ENCODE measurements at places on chromosomes 13 and 19.

DNA sequence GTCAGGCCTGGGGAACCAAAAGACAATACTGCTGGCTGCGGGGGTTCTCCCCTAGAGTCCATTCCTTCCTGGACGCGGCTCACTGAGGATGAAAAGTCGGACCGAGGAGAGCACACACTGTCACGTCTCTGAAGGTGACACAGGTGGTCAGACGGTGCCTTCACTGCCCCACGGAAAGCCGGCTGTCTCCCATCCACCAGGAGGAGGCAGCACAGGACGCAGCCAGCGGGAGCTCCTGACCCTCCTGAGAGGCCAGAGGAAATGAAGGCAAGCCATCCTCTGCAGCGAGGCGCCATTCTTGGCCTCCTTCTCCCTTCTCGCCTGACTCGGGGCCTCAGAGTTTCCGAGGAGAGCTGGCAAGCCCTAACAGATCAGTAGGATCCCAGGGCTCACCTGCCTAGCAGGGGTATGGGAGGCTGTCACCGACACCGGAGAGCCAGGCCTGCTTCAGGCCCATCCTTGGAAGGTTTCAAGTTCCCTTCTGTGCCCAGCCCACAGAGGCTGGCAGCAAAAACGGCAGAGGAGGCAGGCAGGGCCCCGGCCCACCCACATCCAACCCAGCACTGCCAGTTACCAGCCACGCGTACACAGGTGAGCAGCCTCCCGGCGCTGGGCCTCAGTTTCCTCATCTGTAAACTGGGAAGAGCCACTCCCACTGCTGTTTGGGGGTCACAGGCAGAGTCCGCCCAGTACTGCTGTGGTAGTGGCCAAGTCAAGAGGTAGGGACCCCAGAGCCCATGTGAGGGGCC is 4.5 kb downstream of the REXO1 start:
- DNase-seq = no peak

GRCh38 chr13:39159393-39159792 is 121.1 kb downstream of the NHLRC3 start:
- DNase-seq = peak; percentile 92

GRCh38 chr19:19062454-19063182 is 1.2 kb upstream of the SLC25A42 start:
- DNase-seq = no peak

- DNase-seq = peak; percentile 46
These were observed 647.1 kb upstream of the SLITRK6 start for GRCh38 chr13:86446311-86446710.

DNA sequence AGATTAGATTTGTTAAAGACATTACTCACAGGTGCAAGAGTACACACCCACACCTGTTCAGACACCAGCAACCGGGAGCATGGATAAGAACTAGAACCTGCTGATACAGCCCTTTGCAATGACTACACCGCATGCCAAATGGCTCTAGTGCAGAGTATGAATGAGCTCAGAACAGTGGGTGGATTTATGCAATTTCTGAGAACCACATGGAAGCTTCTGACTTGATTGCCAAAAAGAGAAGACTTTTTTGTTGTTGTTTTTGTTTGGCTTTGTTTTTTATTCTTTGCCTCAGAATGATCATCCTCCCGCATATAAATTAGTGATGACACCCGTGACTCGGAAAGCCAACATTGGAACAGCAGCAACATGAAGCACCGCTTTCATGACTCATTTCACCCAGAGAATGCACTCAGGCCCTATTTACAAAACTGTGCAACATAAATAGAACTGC is 77.4 kb upstream of the LRCH1 start:
- DNase-seq = no peak

GRCh38 chr13:91313103-91313502 is 34.4 kb upstream of the MIR17HG start:
- DNase-seq = peak; percentile 62

- peak; percentile 32 for DNase-seq
These were observed 4.5 kb downstream of the FGF9 start for GRCh38 chr13:21675095-21675991.

- DNase-seq = no peak
These were observed 3.7 kb upstream of the ARHGEF7 start for GRCh38 chr13:111111376-111111937.

DNA sequence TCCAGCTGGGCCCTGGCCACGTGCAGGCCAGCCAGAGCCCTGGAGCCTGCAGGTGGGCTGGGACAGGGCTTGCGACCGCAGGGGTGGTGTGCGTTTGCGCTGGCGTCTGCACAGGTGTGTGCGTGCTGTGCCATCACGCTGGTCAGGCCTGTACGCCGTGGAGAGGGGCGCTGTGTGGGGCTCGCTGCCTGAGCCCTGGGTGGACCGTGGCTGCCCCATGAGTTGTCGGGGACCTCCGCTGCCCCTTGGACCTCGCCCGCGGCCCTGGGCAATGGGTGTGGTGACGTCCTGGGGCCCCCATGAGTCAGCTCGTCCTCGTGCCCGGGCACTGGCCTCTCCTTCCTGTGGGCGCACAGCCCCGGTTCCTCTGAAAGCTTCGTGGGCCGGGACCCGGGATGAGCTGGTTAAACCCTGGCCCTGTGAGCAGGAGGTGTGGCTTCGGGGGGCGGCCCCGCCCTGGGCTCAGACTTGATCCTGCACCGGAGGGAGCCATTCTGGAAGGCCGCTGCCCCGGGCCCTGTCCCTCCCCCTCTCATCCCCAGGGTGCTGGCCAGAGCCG is 6.8 kb downstream of the CSNK1G2 start:
- no peak for DNase-seq

- DNase-seq = no peak
These were observed 10.9 kb upstream of the GAS6 start for GRCh38 chr13:113874579-113875428.

DNA sequence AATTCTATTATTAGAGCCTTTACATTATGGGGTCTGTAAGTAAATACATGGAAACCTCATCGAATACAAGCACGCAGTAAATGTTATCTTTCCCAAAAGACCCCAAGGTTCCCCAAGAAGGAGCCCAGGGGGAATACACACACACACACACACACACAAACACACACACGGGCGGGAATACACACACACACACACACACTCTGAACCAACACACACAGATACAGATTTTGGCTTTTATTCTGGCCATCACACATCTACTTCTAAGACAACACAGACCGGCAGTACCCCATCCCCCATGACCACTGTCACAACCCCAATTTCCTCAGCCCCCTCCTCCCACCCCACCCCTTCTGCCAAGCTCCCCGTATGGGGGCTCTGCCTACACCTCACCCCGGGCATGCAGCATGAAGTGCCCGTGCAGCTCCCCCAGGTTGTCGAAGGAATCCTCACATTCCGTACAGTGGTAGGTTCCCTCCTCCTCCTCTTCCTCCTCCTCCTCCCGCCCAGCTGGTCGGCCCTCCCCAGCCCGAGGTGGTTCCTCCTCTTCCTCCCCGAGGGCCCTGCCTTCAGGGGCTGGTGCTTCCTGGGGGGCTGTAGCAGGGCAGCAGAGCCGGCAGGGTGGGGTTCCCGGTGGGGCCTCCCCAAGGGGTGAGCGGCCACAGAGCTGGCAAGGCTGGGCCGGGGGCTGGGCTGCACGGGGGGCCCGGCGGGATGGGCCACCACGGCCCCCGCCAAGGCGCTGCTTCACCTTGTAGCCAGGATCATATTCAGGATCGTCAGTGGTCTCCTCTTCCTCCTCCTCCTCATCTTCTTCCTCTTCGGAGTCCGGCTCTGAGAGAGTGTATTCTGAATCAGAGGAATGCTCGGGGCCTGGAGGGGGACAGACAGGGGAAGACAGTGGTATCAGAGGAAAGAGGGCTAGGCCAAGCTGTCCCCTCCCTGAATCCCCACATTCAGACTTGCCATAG is 4.4 kb upstream of the SRRM5 start:
- no peak for DNase-seq

GRCh38 chr19:46624958-46625661 is at the start of gene PTGIR:
TSS of gene PTGIR (minus strand) at chr19:46625089. CDS start at chr19:46624225, 864 bp downstream.
- DNase-seq = peak; percentile 20

DNA sequence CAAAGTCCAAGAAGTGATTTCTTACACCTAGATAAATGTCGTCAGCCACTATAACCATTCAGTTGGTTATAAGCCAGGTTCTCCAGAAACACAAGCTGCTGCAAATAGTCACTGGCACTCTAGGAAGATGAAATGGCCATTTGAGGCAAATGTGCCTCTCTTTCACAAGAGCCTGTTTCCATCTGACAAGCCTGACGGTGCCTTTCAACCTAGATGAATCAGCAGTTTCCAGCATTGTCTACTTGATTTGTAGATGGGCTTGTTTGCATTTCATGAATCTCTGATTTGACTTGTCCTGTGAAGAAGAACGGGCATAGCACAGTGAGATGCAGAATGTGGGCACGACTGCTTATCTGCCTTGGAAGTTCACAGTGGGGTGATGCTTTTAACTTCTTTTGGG is 327.2 kb downstream of the LMO7 start:
- no peak for DNase-seq

- peak; percentile 51 for DNase-seq
These were observed 95.2 kb downstream of the USP12 start for GRCh38 chr13:27076421-27076820.

GRCh38 chr19:57570707-57571106 is 8.0 kb downstream of the ZNF416 start:
- no peak for DNase-seq

DNA sequence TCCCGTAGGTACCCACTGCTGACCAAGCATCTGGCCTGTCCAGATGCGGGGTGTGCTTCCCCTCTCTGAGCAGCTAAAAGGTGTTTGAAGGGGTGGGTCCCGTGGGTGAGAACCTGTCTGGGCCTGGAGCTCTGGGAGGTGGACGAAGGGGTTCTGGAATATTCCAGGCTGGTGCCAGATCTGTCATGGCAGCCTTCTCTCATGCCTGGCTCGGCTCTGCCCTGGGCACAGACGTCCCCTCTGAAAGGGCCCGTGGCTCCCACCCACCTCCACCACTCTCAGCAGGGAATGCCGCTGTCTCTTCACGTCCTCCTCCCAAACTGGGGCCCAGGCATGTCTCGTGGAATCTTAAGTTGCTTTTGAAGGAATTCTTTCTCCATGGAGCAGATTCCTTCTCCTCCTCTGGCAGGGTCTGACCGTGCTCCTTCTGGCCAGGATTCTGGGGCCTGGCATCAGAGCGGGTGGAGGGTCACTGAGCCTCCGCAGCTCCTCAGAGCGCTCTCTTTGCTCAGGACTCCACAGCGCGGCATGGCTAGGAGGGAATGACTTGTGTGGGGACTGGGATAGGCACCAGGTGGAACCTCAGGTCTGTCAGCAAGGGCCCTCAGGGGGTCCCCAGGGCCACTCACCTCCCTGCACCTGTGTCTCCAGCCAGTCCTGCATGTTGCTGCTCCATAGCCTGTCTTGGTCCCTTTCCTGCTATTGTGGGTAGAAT is 5.9 kb upstream of the MCF2L start:
- no peak for DNase-seq

GRCh38 chr19:56170261-56170660 is 5.5 kb upstream of the GALP start:
- no peak for DNase-seq

- DNase-seq = no peak
These were observed 546.4 kb upstream of the SLITRK5 start for GRCh38 chr13:87124785-87125074.

GRCh38 chr13:60690604-60691003 is 293.6 kb downstream of the TDRD3 start:
- no peak for DNase-seq

GRCh38 chr19:3411636-3412035 is 45.3 kb downstream of the NFIC start:
- no peak for DNase-seq

- DNase-seq = no peak
These were observed 6.7 kb downstream of the MED26 start for GRCh38 chr19:16621165-16621800.

DNA sequence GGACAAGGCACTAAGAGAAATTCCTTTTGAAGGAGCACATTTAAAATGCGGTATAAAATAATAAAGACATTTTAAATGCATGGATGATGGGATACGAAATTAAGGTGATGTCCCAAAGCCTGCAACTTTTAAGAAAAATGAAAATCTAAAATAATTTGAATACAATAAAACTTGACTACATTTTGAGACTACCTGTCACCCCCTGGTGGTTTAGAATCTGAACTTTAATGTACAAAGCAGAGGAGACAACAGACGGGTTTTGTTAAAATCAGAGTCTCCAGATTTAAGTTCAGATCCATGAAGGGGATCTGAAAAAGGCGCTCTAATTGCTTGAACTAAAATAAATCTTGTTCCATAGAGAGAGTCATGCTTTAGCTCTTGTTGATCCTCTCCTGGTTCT is 1129.3 kb upstream of the PCDH20 start:
- DNase-seq = no peak

- DNase-seq = no peak
These were observed 32.9 kb downstream of the CCDC122 start for GRCh38 chr13:43846496-43847158.

GRCh38 chr19:41720103-41720502 is 11.7 kb downstream of the CEACAM5 start:
- no peak for DNase-seq

GRCh38 chr19:3682741-3683404 is 17.4 kb downstream of the PIP5K1C start:
- DNase-seq = no peak

- DNase-seq = no peak
These were observed 1657.5 kb downstream of the SLITRK1 start for GRCh38 chr13:82224806-82225205.

DNA sequence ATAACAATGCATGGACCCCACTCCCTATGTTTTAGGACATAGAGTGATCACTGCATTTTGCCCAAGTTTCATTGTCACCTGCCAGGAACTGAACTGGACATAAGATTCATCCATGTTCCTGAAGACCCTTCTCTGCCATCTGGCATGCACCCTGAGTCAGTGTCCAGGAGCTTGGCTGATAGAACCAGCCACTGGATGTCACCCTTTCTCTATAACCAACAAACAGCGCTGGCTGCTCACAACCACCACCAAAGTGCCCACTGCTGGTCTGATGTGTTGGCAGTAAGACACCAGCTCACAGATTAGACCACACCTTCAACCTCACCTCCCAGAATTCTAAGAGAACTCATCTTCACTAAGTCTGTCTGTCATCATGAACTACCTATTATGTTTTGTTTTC is 333.4 kb downstream of the ITGBL1 start:
- peak; percentile 81 for DNase-seq

- no peak for DNase-seq
These were observed 464.6 kb downstream of the MYO16 start for GRCh38 chr13:109093998-109094397.

DNA sequence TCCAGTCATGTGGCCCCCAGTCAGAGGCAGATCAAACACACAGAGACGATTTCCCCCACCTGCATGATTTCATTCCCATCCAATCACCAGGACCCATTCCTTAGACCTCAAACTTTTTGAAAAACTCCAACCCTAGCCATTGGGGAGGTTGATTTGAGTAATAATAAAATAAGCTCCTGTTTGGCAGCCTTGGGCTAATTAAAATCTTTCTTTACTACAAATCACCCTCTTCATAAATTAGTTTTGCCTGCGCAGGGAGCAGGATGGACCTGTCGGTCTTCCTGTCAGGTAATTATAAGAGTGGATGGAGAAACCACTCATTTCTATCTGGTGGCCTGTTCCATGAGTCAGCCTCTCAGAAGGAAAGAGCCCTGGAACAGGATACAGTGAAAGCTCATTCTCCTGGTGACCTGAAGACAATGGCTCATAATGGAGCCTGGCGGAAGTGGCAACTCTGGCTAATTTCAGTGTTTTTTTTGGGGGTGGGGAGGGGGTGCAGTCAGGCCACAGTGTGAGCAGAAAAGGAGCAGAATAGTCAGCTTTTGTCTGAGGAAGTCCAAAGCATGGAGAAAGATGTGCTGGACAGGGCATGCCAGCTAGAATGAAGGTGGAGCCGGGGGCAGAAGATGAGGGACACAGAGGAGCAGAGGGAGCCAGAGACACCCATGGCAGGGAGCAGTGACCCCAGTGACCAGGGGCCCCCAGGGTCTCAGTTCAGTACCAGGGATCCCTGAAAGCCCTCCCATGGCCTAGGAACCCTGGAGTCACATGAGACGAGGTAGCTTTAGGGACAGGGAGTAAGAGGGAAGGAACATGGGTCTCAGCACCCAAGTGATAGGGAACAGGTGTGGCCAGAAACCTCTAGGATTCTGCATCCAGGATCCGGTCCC is 31.8 kb upstream of the PSG9 start:
- no peak for DNase-seq
